GM04503 (cell line): ENCODE measurements at places on chromosomes 7 and 10.

- DNase-seq, result no peak
Observed at GRCh38 chr10:71696628-71697326, 22.8 kb downstream of the C10orf105 start.

- no peak for DNase-seq
Observed at GRCh38 chr7:123621707-123622106, 20.1 kb downstream of the ASB15 start.

- DNase-seq, result no peak
Observed at GRCh38 chr10:4051011-4051640, 266.1 kb upstream of the KLF6 start.

DNA sequence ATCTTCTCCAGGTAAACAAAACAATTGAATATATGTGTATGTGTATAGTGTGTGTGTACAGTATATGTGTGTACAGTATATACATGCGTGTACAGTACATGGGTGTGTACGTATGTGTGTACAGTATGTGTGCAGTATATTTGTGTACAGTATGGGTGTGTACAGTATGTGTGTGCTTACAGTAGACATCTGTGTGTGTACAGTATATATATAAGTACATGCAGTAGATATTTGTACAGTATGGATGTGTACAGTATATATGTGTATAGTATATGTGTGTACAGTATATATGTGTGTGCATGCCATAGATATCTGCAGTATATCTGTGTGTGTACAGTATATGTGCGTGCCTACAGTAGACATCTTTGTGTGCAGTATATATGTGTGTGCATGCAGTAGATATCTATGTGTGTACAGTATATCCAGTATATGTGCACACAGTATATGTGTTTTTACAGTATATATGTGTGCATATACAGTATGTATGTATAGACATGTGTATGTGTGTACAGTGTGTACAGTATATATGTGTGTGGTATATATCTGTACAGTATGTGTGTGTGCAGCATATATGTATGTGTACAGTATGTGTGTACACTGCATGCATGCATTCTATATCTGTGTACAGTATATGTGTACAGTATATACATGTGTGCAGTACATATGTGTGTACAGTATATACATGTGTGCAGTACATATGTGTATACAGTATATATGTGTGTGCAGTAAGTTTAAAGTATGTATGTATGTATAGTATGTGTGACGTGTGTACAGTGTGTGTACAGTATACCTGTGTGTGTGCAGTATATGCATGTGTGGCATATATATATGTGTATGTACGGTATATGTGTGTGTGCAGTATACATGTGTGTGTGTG lies 37.3 kb upstream of the SLC39A12 start:
- DNase-seq, result no peak

- DNase-seq, result no peak
Observed at GRCh38 chr10:46092524-46093081, 46.5 kb upstream of the MSMB start.

DNA sequence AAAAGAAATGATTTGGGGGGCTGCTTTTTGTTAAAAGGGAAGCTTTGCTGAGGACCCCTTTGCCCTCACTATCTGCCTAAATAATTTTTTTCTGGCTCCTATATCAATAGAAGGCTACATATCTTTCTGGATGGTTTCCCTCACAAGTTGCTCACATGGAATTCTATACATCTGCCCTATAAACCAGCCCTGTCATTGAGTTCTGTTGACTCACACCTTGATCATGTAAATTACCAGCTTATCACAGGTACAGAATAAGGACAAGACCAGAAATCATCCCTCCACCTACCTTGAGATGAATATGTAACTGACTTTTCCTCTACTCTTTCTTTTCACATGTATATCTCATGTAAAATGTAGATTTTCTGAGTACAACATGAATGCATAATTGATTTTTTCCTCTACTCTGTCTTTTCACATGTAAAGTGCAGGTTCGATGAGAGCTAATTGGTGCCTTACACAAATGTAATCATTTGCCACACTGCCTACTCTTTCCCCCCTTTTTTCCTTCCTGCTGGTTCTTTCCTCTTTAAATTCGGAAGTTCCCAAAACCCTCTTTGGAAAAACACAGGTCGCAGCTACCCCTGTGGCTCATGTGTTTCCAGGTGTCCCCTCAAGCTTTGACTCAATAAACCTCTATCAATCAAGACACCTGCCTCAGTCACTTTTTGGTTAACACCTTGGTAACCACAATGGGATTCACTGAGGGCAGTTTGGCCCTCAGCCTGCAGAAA lies 12.5 kb downstream of the CYP3A43 start:
- DNase-seq, result no peak

GRCh38 chr7:131249003-131249402 lies 78.7 kb upstream of the MKLN1 start:
- peak; percentile 97 for DNase-seq

- peak; percentile 87 for DNase-seq
Observed at GRCh38 chr7:32905175-32905662, 13.7 kb upstream of the KBTBD2 start.

DNA sequence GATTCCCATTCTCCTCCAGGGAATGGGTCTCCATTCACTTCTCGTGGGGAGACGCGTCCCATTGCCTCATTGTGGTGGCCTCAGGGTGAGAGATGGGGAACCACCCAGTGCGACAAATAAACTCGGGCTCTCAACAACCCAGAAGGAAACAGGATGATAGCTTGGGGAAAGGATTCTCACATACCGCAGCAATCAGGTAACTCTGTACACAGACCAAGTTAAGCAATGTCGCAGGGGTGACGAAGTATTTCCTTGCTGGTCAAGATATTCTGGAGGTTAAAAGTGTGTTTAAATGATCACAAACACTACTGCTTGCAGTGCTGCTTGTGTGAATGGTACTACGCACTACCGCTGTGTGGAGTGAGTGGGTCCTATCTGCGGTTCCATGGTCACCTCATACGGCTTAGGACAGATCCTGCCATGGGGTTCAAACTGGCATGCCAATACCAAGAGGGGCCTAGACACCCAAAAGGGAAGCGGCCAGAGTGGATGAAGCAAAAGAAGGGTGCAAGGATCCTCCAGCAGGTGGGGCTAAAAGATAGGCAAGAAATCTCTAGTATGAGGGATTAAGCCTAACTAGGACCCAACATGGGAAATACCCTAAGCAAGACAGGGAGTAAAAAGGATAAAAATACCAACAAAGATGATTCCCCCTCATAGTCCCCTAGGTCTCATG lies 143.8 kb upstream of the TMEM106B start:
- no peak for DNase-seq

DNA sequence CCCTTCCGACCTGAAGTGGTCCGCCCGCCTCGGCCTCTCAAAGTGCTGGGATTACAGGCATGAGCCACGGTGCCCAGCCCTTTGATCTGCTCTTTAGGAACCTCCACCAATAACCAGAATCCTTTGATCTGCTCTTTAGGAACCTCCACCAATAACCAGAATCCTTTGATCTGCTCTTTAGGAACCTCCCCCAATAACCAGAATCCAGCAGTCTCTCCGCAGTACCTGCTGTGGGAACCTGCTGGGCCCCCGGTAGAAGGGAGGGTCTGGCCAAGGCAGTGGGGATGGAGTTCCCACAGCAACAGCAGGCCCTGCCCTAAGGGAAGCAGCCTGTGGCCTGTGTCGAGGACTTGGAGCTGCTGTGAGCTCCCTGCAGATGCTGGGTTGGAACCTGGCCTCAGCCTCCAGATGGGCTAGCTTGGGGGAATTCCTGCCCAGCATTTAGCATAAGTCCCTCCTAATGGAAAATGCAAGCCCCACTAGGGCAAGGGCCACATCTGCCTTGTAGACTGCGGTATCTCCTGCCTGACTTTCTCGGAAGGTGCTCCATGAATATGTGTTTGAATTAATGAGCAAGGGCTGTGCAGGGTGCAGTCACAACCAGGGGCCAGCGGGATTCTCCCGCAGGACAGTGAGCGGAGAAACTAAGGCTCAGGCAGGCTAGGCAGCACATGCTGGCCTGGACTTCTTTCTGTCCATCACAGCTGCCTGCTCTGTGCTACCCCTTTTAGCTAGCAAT lies 165.8 kb downstream of the UBE2H start:
- no peak for DNase-seq
